Left renal pelvis (tissue), 4 donors: ENCODE measurements at places on chromosomes 3 and 15.

- peak; percentile 64 for DNase-seq
Observed at GRCh38 chr3:185659942-185660921, 74.1 kb downstream of the SENP2 start.

DNA sequence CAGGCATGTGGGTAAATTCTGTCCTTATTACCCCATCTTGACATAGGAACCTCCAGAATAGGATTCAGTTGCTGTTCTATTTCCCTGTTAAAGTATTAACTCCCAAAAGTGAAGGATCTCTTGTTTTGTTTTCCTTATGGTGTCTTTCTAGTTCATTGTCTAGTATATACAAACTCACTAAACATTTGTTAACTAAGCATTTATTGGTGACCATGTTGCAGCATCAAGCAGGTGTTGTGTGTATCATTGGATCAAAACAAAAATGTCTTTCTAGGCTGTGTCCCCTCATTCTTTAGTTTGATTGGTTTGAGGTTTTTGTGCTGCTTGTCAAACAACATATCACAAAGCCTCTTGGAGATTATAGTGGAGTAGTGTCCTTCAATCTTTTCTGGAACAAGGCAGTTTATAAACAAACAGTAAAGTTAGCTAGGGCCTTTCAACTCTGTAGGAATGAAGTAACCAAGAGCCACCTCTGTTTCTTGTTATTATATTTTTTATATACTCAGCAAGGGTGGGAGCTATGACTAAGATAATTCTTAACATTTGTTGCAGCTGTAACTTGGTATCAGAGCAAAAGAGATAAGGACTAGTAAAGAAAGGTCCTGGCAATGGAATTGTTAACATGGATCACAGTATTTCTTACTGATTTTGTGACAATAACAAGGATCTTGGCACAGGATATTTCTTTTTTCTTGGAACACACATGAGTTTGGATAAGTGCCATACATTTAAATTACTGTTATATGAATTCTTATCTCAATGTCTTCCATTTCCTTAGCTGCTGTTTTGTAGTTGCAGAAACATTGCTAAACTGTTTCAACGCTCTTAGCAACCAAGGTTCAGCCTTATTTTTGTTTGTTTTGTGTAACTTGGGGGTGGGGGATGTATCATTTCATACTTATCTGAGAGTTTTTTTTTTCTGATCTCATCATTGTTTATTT, 49.3 kb downstream of the TMOD3 start:
- DNase-seq = peak; percentile 64

DNA sequence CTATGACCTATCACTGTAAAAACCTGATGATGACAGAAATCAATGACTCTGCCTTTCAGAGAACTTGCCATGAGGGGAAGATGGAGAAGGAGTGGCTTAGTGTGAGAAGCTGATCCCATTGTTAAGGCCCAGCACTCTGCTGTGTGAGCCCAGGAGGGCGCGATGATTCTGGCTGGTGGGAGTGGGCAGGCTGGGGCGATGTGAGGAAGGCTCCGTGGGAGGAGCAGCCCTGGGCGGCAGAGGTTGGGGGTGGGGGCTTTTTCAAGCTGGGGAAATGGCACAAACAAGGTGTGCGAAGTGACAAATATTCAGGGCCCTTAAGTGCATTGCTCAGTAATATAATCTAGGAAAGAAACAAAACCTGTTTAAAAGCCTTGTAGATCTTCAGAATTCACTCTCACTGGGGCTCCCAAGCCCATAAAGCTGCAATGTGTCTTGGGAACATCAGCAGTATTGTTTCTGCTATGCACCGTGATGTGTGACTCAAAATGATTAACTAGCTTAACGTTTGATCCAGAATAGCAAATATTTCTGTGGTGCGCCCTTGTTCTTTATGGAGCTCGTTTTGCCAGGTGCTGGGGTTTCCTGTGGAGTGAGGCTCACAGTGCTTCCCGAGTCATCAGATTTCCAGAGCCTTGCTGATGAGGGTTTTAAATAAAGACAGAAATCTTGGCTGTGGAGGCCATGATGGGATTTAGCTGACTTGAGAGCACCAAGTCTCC, 141.0 kb downstream of the CHDH start:
- DNase-seq = no peak

DNA sequence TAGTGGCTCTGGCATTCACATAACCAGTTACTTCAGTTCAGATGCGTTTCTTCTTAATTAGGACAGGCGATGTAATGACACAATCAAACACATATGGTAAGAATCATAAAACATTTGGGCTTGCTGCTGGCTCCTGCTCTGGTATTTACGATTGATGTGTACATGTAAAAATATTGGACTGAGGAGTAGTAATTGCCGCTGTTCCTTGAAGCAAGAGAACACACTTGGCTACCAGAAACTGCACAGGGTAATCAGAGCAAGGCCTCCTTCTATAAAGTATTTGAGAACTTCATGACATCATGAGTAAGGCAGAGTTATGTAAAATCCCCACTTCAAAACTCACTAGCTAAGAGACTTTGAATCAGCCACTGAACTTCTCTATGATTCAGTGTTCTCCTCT, 158.1 kb downstream of the SSR3 start:
- DNase-seq = no peak

GRCh38 chr3:104127830-104128229, 1238.9 kb upstream of the ALCAM start:
- DNase-seq = no peak

DNA sequence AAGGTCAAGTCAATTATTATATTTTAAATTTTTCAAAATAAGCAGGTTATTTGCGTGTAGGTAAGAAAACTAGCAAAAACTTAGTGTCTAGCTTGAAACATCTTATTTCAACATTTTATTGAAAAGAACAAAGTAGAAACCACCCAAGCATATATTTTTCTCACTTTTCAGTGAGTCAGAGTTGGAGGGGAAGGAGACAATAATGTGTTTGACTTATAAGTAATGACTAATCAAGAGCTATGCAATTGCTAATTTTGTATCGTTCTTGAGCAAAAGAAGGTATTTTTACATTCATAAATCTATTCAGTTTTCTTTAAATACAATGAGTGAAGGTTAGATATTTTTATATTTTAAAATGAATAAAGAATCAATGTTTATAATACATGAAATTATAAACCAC, 54.4 kb upstream of the P2RY1 start:
- DNase-seq = no peak

GRCh38 chr15:38878026-38878425, 313.4 kb upstream of the RASGRP1 start:
- no peak for DNase-seq

DNA sequence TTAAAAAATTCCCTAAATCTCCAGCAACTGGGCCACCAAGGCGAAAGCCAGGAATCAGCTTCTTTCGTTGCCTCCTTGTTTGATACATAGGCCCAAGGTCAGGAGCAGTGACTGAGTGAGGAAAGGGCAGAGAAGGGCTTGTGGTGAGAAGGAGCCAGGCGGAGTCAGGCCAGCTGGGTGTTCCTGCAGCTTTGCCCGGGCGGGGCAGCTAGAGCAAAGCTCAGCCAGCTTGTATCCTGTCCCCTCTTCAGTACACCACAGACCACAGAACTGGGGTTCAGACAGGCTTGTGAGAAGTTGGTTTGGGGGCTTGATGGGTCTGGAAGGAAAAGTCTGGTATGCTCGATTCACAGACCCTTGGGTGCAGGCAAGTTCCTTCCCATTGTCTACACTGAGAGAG, 52.6 kb downstream of the CCK start:
- DNase-seq = no peak

DNA sequence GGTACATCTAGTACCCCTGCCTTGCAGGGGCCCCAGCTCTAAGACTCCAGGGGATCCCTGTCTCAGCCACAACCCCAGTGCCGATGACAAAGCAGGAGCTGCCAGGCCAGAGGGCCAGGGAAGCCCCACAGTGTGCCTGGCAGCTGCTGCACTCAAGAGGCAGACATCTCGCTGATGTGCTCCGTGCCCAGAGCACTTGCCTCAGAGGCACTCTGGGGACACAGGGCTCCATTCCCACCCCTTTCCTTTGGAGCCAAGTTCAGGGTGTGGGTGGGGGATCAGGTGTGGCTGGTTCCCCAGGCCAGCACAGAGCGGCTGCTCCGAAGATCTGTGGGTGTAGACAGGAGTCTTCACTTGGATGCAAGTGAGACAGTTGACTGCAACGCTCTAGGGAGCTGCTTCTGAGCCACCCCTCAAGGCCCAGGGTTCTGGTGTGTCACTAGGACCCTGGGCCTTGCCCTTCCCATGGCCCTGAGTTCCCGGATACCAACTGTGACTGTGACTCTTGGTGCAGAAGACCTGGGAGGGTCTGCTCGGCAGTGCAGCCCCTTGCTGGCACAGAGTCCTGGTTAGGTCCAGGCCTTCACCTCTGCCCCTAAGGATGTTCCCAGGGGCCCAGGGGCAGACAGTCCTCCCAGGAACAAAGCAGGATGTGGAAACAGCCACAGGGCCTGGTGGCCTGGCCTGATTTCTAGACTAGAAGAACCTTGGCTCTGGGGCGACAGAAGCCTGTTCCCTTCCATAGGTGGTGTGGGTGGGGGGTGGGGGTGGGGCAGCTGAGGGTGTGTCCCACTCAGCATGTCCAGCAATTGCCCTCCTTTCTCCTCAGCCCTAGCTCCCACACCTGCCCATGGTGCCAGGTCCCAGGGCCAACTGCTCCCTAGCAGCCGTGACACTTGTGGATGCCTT, 2.5 kb downstream of the NT5DC2 start:
- DNase-seq = no peak

DNA sequence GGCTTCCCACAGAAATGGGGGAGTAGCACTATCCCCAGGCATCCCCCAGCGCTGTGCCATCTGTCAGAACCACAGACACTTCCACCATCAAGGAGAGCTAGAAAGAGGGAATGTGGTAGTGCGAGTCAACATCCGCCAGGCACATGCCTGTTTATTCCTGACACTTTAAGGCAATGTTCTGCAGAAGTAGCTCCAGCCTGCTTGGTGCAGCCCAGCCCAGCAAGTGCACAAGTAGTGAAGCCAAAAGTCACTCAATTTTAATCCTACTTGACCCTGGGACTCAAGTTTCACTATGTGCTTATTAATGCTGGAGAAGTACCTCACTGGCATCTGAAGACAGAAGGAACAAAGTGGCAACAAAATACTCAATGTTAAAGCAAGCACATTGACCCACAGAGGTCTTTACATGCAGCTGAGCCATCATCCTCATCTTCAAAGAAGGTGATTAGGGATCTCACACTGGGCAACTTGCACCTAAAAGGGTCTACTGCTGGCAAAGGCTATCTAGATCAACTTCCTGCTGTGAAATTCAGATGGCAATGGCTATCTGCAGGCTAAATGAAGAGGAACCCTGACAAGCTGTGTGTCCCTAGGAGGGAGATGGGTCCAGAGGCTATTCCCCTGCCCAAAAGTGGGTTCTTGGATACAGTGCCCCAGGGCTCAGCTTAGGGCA, 61.4 kb upstream of the CLDN18 start:
- no peak for DNase-seq

DNA sequence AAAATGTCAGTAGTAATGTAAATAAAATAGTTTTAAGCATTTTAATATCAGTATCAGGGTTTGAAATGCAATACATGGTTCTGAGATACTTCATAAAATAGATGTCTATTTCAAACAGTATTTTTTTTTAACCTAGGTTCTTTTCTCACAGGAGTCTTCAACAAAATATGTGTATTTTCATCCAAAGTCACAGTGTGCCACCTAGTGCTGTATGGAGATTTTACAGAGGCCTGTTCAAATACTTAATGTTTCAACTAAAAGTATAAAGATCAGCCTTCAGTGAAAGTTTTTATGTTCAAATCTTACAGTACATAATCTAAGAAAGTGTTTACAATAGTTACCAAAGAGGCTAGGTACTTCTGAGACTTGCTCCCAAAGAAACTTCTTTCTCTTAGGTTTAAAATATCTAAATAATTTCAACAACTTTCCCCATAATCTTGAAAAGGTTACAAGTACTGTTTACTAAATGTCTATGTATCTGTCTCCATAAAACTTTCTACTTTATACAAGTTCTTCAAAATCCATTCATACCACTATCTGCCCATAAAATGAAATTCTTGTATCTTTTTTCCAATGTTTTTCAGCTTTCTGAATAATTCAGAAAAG, 38.3 kb downstream of the SCAPER start:
- peak; percentile 6 for DNase-seq

DNA sequence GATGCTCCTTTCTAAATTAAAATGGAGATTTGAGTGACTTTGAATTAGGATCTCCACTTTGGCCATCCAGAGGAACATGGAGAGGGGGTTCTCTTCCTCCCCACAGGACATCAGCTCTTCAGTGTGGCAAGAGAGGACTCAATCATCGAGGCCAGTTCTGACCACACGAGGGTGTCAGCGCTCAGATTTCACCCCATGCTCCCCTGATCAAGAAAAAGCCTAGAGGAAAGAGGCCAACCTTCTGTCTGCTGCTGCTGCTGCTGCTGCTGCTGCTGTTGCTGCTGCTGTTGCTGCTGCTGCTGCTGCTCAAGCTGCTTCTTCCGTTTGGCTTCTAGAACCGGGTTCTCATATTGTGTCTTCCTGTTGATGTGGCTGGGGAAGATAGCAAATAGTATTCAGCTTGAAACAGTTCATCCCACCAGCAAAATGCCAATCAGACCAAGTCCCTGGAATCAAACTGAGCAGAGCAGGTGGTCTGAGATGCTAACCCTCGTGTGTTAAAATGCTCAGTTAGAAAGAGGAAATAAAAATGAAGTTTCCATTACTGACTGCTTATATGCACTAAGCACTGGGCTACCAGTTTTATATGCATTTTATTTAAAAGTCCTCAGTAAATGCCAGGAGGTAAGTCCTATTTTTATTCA, 599.0 kb downstream of the MAGI1 start:
- DNase-seq = peak; percentile 42

DNA sequence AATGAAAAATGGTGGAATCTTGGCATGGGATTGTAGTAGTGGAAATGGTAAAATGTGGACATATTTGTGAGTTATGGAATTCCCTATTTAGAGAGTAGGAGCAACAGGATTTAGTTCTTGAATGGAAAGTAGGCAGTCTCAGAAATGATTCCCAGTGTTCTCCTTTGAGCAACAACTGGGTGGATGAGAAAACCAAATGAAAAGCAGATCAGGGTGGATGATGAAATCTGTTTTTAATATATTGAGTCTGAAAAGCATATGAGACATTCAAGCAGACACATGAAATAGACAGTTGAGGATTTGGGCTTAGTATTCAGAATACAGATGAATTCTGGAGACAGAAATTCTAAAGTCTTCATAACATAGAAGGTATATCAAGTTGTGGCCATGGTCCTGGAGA, 451.3 kb downstream of the LPP start:
- no peak for DNase-seq

GRCh38 chr3:119768668-119769393, 13.1 kb upstream of the NR1I2 start:
- DNase-seq = no peak

- no peak for DNase-seq
Observed at GRCh38 chr3:160601288-160601687, 35.9 kb upstream of the KPNA4 start.

GRCh38 chr3:16606398-16606797, 1.2 kb upstream of the DAZL start:
- no peak for DNase-seq

DNA sequence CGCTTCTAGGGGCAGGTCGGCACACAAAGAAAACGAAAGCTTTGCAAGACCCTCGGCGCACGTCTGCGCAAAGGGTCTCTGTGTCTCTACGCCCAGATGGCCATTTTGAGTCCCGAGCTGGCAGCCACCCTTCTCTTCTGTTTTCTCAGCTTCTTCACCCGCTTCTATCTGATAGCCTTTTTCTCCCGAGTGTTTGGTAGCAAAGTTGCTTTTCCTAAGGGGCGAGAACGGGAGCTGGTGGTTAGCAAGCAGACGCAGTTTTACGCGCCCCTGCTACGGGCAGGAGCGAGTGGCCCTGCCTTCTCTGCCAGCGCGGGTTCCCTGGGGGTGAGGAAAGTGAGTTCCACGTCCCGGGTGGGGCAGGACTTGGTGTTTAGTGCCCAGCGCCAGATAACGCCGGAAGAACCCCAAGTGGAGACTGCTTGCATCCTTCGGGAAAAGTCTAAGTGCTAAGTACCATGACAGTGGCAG, 2.9 kb upstream of the MKRN2 start:
- no peak for DNase-seq
